Activated CD8-positive, alpha-beta memory T cell treated with anti-CD3 and anti-CD28 coated beads for 48 hours (primary cell): ENCODE measurements at places on chromosomes 16 and 17.

- no peak for DNase-seq
These were observed 1.0 kb upstream of the SLC12A4 start for GRCh38 chr16:67969254-67970039.

GRCh38 chr17:40191237-40192208 lies 14.3 kb downstream of the RAPGEFL1 start:
- peak; percentile 38 for DNase-seq

GRCh38 chr16:75138636-75139035 lies 9.7 kb upstream of the ZFP1 start:
- no peak for DNase-seq

GRCh38 chr16:74094514-74094913 lies 202.1 kb upstream of the PSMD7 start:
- no peak for DNase-seq

DNA sequence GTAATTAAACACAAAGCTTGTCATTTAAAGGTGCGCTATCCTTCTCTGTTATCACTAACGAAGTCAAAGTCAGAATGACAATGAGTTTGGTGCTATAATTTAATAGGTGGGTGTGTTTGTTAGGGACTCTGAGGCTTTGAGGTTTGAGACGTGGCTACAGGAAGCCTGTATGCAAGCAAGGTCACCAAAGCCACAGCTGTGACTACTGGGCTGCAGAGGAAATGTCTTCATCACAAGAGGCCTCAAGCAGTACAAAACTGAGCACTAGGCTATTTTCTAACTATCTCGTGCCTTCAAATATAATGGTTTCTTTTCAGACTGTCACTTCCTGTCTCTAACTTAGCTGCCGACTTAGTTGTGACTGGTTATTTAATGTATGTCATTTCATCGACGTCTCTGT lies 141.2 kb downstream of the AATF start:
- DNase-seq, result no peak

GRCh38 chr16:51120730-51121347 lies 30.2 kb downstream of the SALL1 start:
- no peak for DNase-seq
